ENCODE measurements at places on chromosomes 11 and 22. TPM values are rescaled to one million over a fixed set of nuclear protein-coding genes. Genes with fewer than 3 reads are reported as not detected.

Gene APOBEC3C
- 9.6 TPM for total RNA-seq

Gene PTPRJ
- 46.2 TPM for total RNA-seq

DNA sequence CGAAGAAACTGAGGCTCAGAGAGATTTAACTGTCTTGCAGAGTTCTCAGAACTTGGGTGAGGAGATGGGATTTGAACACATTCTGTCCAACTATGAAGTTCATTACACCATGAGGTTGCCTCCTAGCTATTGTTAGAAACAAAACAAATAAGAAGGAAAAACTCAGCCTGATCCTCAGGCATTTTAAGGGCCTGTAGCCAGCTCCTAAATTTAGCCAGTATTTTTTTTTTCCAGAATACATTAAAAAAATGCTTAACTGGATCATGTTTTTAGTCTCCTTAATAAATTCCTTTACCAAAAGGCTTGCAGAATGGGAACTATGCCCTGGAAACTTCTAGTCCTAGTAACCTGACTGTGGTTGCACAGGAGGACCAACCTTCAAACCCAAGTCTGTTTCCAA, 212.0 kb downstream of the CSNK2A3 start:
- no peak overlapping the region for H3K4me3 ChIP-seq
- peaks cover 26% of the 10 kb centered on the region for H3K4me1 ChIP-seq
- no peaks in the 10 kb centered on the region for H3K36me3 ChIP-seq
- H3K27ac ChIP-seq = peak overlapping the region; percentile 46

GRCh38 chr11:117612177-117612576, 184.8 kb downstream of the DSCAML1 start:
- no peaks in the 10 kb centered on the region for H3K27me3 ChIP-seq
- H3K4me1 ChIP-seq = no peaks in the 10 kb centered on the region
- H3K36me3 ChIP-seq = no peaks in the 10 kb centered on the region
- no peak overlapping the region for H3K4me3 ChIP-seq

GRCh38 chr22:39946126-39946502, 14.1 kb upstream of the TMA7B start:
- H3K27me3 ChIP-seq = no peaks in the 10 kb centered on the region
- no peaks in the 10 kb centered on the region for H3K36me3 ChIP-seq
- no peak overlapping the region for H3K4me3 ChIP-seq
- peaks cover 64% of the 10 kb centered on the region for H3K4me1 ChIP-seq
- no peak for DNase-seq

GRCh38 chr22:45435544-45436139, 22.1 kb downstream of the RIBC2 start:
- H3K27ac ChIP-seq = peak overlapping the region; percentile 11
- peak; percentile 94 for DNase-seq
- no peaks in the 10 kb centered on the region for H3K27me3 ChIP-seq
- no peaks in the 10 kb centered on the region for H3K36me3 ChIP-seq
- no peak overlapping the region for H3K4me3 ChIP-seq

GRCh38 chr11:86741839-86742805, 58.2 kb upstream of the PRSS23 start:
- H3K27me3 ChIP-seq = no peaks in the 10 kb centered on the region
- peak overlapping the region; percentile 96 for H3K27ac ChIP-seq
- no peak overlapping the region for H3K4me3 ChIP-seq
- no peak for DNase-seq

- no peaks in the 10 kb centered on the region for H3K4me1 ChIP-seq
- no peaks in the 10 kb centered on the region for H3K36me3 ChIP-seq
- no peak overlapping the region for H3K4me3 ChIP-seq
Observed at GRCh38 chr11:123188508-123189165, 6.4 kb downstream of the CLMP start.

GRCh38 chr22:31044262-31044861, 36.8 kb upstream of the SMTN start:
- H3K27ac ChIP-seq = peak overlapping the region; percentile 61
- DNase-seq = no peak
- H3K27me3 ChIP-seq = no peaks in the 10 kb centered on the region
- H3K4me3 ChIP-seq = no peak overlapping the region
- H3K4me1 ChIP-seq = no peaks in the 10 kb centered on the region

GRCh38 chr11:43833657-43834073, 47.0 kb upstream of the ALKBH3 start:
- H3K36me3 ChIP-seq = no peaks in the 10 kb centered on the region
- H3K4me3 ChIP-seq = no peak overlapping the region
- H3K27ac ChIP-seq = no peak overlapping the region
- no peaks in the 10 kb centered on the region for H3K4me1 ChIP-seq

Measured in thyroid gland (tissue), 4 donors.